Activated CD4-positive, alpha-beta T cell treated with anti-CD3 and anti-CD28 coated beads for 24 hours (primary cell): ENCODE measurements at places on chromosomes 11 and 22.

GRCh38 chr11:45725776-45726492, 60.5 kb upstream of the CHST1 start:
- DNase-seq = no peak

DNA sequence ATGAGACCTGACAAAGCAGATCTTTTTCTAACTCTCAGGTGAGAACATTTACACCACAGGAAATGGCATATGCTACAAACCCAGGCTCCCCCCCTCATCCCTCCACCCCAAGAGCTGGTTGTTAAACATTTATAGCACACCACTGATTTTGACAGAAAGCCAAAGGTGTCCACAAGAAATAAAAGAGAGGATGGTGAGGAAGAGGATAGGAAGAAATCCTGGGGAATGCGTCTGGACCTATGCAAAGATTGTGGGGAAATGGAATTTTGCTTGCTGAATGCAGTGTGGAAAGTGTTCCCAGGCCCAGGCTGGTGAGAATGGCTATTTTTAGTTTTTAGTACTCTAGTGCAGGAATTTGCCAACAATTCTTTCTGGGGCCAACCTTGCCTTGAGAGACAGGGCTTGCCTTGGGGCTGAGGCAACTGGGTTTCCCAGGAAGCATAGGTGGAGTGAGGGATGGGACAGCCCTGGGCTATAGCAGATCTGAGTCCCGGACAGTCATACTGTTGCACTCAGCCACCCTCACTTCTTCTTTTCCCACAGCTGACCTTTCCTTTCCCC, 163.9 kb downstream of the ADAMTS15 start:
- DNase-seq = no peak

DNA sequence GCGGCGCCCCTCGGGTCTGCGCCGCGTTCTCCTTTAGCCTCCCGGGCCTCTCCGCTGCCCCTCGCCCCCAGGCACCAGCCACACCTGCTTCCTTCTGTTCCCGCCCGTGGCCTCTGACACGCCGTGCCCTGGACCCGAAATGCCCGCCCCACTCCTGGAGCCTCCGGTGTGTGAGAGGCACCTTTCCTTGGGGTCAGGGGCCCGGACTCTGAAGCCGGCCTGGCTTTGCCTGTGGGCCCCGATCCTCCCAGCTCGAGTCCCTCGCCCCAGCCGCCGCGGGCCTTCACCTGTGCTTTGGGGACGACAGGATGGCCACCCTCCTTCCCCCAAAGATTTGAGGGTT, 661 bp upstream of the CDPF1 start:
- no peak for DNase-seq

- no peak for DNase-seq
Observed at GRCh38 chr11:40292721-40293508, 1166.5 kb downstream of the LRRC4C start.

DNA sequence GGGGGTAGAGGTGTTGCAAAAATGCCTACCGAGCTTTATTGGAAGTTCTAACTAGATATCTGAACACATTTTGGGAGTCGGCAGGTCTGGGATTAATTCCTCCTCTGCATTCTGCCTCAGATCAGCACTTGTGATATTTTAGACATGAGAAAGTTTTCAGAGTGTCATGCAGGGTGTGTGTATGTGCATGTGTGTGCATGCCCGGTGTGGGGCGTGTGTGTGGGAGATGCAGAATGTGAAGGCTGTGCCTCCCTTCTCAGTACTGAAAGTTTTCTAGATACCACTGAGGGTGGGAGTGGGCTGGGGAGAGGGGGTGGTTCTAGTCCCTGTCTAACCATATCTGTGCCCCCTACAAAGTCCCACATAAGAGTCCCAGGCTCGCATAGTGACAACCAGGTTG, 180.0 kb upstream of the NTM start:
- DNase-seq = no peak

- no peak for DNase-seq
Observed at GRCh38 chr11:113877670-113878055, 2.3 kb upstream of the USP28 start.

DNA sequence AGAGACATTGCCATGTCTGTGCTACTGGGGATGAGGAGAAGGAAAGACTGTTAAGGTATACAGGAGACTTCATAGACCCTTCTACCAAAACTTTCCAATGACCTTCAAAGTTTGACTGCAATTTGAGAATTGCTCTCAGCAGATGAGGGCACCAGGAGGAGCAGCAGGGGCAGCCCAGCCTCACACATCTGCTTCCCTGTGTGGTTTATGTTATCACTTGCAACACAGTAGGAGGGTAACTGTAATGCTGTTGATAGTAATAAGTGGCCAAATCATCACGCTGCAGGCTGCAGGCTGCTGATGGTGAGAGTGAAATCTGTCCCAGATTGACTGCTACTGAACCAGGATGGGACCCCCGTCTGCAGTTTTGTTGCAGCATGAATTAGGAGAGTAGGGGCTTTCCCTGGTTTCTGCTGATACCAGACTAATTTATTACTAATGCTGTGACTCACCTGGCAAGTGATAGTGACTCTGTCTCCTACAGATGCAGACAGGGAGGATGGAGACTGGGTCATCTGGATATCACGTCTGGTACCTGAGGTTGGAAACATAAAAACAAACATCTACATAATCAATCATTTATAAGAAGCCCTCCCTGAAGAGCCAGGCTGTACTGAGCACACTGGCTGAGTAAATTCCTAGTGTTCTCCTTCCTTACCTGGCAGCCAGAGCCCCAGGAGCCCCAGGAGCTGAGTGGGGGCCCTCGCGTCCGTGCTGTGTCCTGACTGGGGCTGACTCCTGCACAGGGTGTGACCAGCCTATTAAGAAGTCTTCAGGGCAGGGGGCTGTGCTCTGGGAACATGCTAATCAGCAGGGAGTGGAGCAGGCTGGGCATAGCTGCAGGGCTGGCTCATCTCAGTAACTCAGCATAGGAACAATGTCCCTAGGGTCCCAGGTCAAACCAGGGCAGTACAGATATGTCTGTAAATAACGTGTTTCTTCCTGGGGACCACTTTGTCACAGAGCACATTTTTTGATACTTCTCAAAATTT, 74.4 kb downstream of the GAB4 start:
- no peak for DNase-seq

- DNase-seq = no peak
Observed at GRCh38 chr11:120917559-120918239, 106.2 kb upstream of the TBCEL start.

- DNase-seq = no peak
Observed at GRCh38 chr11:116537709-116538108, 235.1 kb downstream of the BUD13 start.

DNA sequence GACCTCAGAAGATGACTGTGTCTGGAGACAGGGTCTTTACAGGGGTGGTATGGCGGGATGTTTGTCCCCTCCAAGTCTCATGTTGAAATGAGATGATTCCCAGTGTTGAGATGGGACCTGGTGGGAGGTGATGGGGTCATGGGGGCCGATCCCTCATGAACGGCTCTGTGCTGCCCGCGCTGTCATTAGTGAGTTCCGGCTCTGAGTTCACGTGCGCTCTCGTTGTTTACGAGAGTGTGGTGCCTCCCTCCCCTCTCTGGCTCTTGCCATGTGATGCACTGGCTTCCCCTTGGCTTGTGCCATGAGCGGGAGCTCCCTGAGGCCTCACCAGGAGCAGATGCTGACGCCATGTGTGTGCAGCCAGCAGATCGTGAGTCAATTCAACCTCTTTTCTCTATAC, 830.8 kb downstream of the TBC1D22A start:
- DNase-seq = no peak

DNA sequence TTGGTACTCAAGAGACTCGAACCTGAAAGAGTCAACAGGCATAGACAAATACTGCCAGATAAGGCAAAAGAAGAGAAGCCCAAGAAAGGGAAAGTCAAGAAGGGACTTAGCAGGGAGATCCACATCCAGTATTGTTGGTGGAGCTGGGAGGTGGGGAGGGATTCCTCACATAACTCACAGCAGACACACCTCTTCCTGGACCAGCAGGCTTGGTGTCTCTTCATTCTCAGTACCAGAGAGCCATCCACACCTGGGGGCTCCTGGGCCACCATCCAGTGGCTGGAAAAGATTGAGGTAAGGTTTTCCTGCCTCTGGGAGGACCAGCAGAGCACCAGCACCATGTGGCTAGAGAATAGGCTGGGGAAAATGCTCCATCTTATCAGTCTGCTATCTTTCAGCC, 161.6 kb upstream of the SESN3 start:
- DNase-seq = no peak

GRCh38 chr11:37861671-37862070, 1263.6 kb upstream of the RAG2 start:
- DNase-seq = no peak

GRCh38 chr11:46890665-46891064, 27.7 kb downstream of the LRP4 start:
- DNase-seq = no peak

GRCh38 chr11:78688460-78688859, 113.8 kb upstream of the NARS2 start:
- no peak for DNase-seq

- DNase-seq = no peak
Observed at GRCh38 chr11:75616281-75616680, 52.6 kb downstream of the MAP6 start.

- DNase-seq = no peak
Observed at GRCh38 chr22:20395907-20396287, 1.9 kb downstream of the ZNF74 start.

- DNase-seq = no peak
Observed at GRCh38 chr11:126544108-126545056, 188.9 kb downstream of the ST3GAL4 start.

GRCh38 chr11:62479631-62480201, 60.9 kb downstream of the SCGB1A1 start:
- DNase-seq = no peak

GRCh38 chr22:41256254-41257253, 15.8 kb upstream of the CHADL start:
- DNase-seq = no peak

GRCh38 chr22:43848366-43849171, 13.7 kb downstream of the SULT4A1 start:
- no peak for DNase-seq

- no peak for DNase-seq
Observed at GRCh38 chr11:36222831-36223635, 66.2 kb downstream of the COMMD9 start.

- no peak for DNase-seq
Observed at GRCh38 chr11:86211619-86212018, 32.9 kb upstream of the EED start.

DNA sequence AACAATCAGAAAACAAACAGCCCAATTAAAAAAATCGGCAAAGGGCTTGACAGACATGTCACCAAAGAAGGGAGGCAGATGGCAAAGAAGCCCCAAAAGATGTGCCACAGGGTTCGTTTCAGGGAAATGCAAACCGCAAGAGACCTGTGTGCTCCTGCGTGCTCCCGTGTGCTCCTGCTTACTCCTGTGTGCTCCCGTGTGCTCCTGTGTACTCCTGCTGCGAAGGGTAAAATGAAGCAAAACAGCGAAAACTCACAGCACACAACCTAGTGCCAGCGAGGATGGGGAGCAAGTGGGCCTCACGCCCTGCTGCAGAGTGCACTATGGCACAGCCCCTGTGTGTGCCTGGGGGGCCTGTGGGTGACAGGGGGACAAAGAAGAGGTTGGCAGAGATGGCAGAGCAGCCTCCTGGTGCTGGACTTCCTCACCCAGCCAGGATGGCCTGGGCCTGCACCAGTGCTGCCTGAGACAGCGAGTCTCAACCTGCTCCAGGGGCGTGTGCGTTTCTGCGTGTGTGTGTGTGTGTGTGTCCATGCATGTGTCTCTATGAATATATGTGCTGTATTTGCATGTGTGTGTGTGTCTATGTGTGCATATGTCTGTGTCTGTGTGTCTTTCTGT, 14.0 kb downstream of the ASCL2 start:
- DNase-seq = no peak

- DNase-seq = no peak
Observed at GRCh38 chr22:17176715-17177114, 17.6 kb upstream of the HDHD5 start.

GRCh38 chr11:25902476-25902875, 429.5 kb upstream of the ANO3 start:
- DNase-seq = no peak

DNA sequence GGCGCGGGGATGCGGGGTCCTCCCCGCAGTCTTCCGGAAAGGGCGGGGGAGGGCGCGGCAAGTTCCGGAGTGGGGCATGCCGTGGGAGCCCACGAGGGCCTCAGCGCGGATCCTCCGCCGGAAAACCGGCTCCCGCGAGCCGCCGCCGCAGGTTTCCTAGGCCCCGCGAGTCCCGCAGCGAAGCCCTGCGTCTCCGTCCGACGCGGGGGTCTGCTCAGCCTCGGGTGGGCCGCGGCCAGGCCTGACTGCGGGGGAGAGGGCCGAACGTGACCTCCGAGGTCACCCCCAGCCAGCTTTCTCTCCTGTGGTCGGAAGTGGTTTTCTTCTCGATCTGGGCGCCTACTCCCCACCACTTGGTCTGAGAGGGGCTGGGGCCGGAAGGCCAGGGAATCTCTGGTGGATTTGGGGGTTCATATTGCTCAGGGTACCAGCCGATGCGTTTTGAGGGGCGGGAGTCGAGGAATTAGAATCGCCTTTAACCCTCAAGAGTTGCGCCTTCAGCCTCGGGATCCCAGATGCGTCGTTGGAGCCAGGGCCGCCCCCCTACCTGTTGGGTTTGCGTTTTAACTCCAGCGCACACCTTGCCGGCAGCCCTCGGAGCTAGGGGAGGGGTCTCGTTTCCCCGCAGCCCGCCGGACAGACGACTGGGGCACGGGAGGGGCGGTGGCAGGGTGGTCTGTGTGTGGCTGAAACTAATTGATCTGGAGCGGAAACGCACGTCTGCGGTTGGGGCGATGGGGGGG, 3.6 kb upstream of the CCND1 start:
- no peak for DNase-seq

GRCh38 chr22:21978564-21979386, 3.8 kb downstream of the TOP3B start:
- DNase-seq = no peak

- no peak for DNase-seq
Observed at GRCh38 chr11:791658-792534, 2.0 kb upstream of the CEND1 start.

GRCh38 chr11:21614961-21615360, 577.9 kb upstream of the ANO5 start:
- no peak for DNase-seq

GRCh38 chr11:119783466-119784400, 54.7 kb upstream of the NECTIN1 start:
- no peak for DNase-seq
